Mucosa of gallbladder (tissue), 1 donor: ENCODE measurements at places on chromosomes 12 and 14. TPM values are rescaled to one million over a fixed set of nuclear protein-coding genes. Genes with fewer than 3 reads are reported as not detected.

- DNase-seq, result no peak
Measured at GRCh38 chr12:4144676-4145075, 128.9 kb upstream of the CCND2 start.

DNA sequence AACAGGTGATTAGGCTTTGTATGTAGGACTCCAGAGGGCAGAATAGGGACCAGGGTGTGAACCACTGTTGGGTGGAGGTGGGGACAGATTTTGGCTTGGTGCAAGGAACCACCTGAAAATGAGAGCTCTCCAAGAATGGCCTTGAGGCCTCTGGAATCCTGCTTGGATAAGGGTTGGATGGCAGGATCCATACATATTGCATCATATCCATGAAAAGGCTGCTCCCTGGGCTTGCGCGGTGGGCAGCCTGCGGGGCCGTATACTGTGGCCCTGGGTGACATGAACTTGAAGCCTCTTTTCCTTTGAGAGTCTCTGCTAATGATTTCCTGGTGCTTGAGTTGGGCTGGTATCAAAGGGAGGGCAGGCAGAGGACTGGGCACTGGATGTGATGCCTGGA lies 1.3 kb upstream of the SLC10A1 start:
- no peak for DNase-seq

The RASAL1 gene
- total RNA-seq, result 0.92 TPM

- DNase-seq, result no peak
Measured at GRCh38 chr12:51921017-51921725, 13.9 kb downstream of the ACVRL1 start.

- no peak for DNase-seq
Measured at GRCh38 chr12:26401874-26402273, 206.5 kb downstream of the SSPN start.
